ENCODE measurements at places on chromosomes 13 and 19.

GRCh38 chr13:28623782-28624706 lies 34.9 kb upstream of the POMP start:
- no peak for DNase-seq

- DNase-seq, result no peak
Observed at GRCh38 chr13:43289470-43290255, 266.3 kb downstream of the DNAJC15 start.

DNA sequence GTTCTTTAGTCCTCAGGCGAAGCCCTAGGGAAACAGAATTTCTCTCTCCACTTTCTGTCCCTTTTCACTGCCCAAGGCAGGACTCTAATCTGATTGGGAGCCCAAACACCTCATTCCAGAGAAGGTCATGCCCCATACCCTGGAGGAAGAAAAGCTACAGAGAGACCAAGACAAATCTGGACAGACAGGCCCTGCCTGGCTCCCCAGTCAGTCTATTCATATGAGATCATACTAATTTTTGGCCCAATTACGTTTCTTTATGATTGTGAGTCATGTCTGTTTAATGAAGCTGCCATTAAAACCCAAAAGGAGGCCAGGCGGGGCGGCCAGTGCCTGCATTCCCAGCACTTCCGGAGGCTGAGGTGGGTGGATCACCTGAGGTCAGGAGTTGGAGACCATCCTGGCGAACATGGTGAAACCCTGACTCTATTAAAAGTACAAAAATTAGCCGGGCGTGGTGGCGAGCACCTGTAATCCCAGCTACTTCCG lies 3.3 kb upstream of the AP3D1 start:
- DNase-seq, result no peak

GRCh38 chr19:16062789-16063188 lies 13.5 kb upstream of the TPM4 start:
- no peak for DNase-seq

GRCh38 chr19:13764101-13764807 lies at the start of gene MRI1:
MRI1 (plus strand) TSS chr19:13764522; CDS start chr19:13764589, 67 bp downstream.
- DNase-seq, result peak; percentile 88

- DNase-seq, result no peak
Observed at GRCh38 chr19:15107061-15108010, at the start of gene SYDE1. SYDE1 (plus strand) TSS chr19:15107401; CDS start chr19:15107434, 33 bp downstream.

- peak; percentile 77 for DNase-seq
Observed at GRCh38 chr19:11881151-11881800, 6.3 kb upstream of the ZNF69 start.

DNA sequence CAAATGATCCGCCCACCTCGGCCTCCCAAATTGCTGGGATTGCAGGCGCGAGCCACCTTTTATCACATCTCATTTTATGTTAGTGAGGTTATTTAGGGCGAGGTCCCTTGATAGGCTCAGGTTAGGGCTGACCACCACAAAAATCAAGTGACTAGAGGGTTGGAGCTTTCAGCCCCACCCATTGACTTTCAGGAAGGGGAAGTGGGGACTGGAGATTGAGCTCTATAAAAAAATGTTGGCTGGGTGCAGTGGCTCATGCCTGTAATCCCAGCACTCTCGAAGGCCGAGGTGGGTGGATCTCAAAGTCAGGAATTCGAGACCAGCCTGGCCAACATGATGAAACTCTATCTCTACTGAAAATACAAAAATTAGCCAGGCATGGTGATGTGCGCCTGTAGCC lies 20.1 kb downstream of the FPR3 start:
- no peak for DNase-seq

DNA sequence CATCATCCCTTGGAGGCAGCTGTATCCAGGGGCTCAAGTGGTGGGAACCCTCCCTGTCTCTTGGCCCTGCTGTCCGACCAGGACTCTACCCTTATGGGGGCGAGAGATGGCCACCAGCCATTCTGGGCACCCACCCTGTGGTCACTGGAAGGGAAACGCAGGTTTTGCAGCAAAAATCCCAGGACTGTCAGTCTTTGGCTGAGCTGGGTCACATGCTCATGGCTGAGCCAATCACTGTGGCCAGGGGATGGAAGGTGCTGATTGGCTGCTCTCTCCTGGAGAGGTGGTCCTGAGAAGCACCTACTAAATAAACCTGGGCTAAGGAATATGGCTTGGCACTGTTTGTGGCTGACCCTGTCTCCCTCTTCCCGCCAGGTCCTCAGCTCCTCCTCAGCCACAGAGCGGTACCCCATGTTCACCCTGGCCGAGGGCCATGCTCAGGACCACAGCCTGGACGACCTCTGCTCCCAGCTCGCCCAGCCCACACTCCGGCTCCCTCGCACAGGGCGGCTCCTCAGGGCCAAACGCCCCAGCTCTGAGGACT lies 8.9 kb downstream of the ATG4D start:
- DNase-seq, result no peak

- DNase-seq, result no peak
Observed at GRCh38 chr13:51576754-51577153, 7.5 kb upstream of the WDFY2 start.

DNA sequence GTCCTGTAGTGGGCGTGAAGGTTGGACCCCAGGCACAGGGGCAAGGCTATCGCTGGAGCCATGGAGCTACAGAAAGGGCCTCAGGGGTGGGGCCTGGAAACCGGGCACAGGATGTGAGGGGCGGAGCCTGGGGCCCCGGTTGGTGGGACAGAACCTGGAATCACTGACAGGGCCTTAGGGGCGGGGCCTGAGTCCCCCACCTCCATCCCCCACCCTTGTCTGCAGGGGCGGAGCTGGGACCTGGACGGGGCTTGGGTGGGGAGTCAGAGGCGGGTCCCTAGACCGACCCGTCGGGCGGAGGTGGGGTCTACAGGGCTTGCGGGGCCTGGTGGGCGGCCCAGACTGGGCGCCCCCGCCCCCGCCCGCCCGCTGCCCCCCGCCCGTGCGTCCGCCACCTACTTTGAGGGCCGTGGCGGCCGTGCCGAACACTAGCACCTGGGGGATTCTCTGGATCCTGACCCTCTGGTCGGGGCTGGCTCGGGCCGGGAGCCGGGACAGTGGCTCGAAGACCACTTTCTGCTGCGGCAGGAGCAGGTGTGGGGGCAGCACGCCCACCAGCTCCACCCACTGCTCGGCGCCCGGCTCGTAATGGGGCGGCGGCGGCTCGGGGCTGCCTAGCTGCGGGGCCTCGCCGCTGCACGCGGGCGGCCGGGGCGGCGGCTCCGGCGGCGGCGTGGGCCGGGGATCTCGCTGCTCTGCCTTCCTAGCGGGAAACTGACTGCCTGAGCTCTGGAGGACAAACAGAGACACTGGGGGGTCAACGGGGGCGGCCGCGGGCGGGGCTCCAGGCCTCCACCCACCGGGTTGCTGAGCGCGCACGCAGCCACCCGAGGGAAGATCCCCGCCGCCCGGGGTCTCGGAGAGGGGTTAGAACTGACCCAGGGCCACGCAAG lies 26.3 kb downstream of the DCAF15 start:
- peak; percentile 82 for DNase-seq

DNA sequence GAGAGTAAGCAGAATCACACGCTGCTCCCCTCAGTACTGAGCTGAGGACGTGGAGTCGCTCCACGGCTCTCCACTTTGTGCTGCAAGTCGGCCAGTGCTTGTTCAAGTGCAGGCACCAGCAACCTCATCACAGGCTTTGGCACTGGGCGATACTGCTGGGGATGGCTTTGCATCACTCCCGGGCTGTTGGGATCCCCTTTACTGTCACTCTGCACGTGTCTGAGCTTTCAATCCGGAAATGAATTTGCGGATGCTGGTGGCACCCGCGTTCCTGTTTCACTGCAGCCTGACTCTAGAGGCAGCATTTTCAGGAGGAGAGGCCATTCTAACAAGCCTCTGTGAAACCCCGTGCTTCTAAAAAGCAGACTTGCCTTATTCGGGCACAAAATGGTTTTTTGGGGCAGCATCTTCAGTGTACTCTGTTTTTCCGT lies 19.1 kb downstream of the SMARCA4 start:
- DNase-seq, result no peak

- DNase-seq, result no peak
Observed at GRCh38 chr19:30333291-30334065, 38.7 kb upstream of the ZNF536 start.

GRCh38 chr13:90020536-90021070 lies 1326.9 kb upstream of the MIR17HG start:
- no peak for DNase-seq

- DNase-seq, result no peak
Observed at GRCh38 chr13:52695856-52696255, 43.2 kb downstream of the SUGT1 start.

DNA sequence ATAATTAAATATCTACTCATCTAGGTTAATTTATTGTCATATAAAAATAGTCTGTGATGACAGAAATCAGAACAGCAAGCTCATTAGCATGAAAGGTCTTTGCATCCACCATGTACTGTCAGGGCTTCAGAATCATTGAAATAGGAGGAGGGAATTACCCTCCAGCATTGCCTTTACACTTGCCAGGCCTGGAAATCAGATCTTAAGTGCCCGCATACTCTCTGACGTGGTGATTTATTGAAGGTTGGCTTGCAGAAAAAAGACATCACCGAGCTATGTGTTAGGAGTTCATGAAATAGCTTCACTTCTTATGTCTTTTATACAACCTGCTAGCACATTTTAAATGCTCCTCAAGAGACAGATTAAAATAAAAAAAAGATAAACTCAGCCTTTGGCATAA lies 661.7 kb upstream of the SLITRK1 start:
- DNase-seq, result peak; percentile 53

- DNase-seq, result no peak
Observed at GRCh38 chr19:38729653-38730469, 14.4 kb downstream of the CAPN12 start.

DNA sequence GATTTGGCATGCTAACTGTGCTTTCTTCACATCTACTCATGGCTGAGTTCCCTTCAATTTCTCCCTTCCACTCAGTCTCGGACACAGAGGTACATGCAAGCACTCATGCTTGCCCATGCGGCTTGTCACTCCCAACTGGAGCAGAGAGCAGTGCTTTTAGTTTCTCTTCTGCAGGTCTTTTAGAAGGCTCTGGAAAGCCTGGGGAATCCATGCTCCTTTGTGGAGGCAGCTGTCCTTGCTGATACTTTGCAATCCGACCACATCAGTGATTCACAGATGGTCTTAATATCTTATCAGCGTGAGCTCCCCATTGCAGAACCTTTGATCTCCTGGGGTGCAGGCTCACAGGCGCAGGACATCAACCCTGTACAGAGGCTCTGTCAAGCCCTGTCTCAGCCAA lies 203.9 kb downstream of the COL4A1 start:
- no peak for DNase-seq

- no peak for DNase-seq
Observed at GRCh38 chr13:47126432-47126831, 229.6 kb upstream of the HTR2A start.

GRCh38 chr13:55660851-55661250 lies 1479.9 kb upstream of the PRR20A start:
- DNase-seq, result no peak

- no peak for DNase-seq
Observed at GRCh38 chr13:112055036-112055914, 11.7 kb upstream of the SOX1 start.

DNA sequence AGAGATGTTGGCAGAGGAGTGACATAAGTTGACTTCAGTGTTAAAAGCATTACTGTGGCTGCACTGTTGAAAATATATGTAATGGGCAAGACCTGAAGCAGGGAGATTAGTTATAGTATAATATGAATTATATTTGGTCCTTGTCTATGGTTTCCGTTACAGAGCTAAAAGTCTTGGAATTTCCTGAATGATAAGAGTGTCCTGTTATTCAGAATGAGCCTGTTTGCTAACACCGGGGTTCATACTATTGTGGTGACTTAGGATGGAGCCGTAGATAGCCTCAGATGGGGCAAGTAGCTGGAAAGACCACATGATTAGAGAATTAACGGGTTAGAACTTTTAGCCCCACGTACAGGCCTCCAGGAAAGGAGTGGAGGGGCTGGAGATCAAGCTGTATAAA lies 5.7 kb downstream of the USPL1 start:
- DNase-seq, result no peak

DNA sequence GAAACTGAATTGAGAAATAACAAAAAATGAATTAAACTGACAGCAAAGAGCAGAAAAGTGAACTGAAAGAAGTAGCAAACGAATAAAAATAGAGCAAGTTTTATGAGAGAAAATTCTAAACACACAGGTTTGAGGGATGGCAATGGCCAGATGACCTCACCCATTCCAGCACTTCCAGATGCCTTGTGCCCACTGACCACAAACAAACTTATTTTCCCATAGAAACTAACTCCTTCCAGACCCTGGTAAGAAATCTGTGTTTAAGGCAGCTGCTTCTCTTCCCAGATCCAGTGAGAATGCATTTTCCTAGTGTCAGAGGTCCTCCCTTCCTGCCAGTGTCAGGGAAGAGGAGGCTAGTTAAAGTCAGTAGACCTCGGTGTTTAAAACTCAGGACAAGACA lies 51.7 kb downstream of the RXFP2 start:
- no peak for DNase-seq

DNA sequence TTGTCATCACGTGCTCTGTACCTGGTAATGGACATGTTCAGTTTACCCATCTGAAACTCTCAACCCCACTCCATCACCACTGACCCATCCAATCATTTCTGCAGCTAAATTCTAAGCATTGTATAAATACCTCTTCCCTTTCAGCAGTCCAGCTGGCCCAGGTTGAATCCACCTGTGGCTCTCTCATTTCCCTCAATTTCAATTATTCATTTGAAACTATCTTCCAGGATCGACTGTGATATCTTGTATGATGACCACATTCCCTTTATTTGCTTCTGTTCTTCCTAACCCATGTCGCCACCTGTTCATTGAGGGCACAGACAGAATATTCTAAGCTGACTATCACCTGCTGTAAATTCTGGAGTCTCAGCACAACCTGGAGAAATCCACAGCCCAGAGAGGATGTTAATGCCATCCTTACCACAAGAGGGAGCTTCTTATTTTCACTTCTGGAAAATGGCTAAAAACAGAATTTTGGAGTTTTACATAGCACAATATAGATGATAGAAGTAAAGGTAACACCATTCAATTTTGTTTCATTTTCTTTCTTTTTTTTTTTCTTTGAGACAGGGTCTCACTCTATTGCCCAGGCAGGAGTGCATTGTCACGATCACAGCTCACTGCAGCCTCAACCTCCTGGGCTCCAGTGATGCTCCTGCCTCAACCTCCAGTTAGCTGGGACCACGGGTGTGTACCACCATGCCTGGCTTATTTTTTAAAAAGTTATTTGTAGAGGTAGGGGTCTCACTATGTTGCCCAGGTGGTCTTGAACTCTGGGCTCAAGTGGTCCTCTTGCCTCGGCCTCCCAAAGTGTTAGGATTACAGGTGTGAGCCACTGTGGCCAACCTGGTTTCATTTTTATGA lies 38.6 kb downstream of the ZNF823 start:
- peak; percentile 40 for DNase-seq

- DNase-seq, result no peak
Observed at GRCh38 chr19:2998642-2999041, 21.3 kb downstream of the TLE6 start.

- DNase-seq, result no peak
Observed at GRCh38 chr19:42089191-42089750, 13.3 kb downstream of the ZNF574 start.

- no peak for DNase-seq
Observed at GRCh38 chr19:27676877-27677276, 1536.1 kb downstream of the UQCRFS1 start.

- DNase-seq, result no peak
Observed at GRCh38 chr13:41407380-41407779, 50.0 kb upstream of the RGCC start.

GRCh38 chr13:20684041-20684440 lies 19.5 kb upstream of the IL17D start:
- no peak for DNase-seq

All from left kidney (tissue), 8 donors.